ENCODE measurements at places on chromosomes 3 and 15.

DNA sequence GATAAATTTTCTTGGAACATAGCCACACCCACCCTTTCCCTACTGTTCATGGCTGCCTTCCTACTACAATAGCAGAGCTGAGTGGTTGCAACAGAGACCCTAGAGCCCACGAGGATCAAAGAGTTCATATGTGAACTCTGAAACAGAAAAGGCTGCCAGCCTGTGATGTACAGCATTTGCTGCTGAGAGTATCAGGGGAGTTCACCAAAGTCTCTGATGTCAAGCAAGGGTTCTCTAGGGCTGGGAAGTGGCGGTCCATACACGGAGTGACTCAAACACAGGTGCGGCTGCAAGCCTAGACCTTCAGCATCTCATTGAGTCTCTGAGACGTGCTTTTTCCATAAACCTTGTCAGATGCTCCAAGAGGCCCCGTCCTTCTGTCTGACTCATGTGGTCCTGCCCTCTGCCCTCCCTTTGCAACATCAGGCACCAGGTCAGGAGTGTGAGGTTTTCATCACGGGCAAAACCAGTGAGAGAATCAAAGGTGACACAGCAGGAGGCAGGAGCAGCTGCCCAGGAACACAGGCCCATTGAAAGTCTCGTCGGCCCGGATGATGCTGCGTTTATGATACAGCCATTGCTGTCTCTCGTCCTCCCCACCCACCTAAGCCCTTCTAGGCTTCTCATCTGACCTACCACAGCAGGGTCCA lies 42.9 kb downstream of the PCSK6 start:
- DNase-seq: no peak

DNA sequence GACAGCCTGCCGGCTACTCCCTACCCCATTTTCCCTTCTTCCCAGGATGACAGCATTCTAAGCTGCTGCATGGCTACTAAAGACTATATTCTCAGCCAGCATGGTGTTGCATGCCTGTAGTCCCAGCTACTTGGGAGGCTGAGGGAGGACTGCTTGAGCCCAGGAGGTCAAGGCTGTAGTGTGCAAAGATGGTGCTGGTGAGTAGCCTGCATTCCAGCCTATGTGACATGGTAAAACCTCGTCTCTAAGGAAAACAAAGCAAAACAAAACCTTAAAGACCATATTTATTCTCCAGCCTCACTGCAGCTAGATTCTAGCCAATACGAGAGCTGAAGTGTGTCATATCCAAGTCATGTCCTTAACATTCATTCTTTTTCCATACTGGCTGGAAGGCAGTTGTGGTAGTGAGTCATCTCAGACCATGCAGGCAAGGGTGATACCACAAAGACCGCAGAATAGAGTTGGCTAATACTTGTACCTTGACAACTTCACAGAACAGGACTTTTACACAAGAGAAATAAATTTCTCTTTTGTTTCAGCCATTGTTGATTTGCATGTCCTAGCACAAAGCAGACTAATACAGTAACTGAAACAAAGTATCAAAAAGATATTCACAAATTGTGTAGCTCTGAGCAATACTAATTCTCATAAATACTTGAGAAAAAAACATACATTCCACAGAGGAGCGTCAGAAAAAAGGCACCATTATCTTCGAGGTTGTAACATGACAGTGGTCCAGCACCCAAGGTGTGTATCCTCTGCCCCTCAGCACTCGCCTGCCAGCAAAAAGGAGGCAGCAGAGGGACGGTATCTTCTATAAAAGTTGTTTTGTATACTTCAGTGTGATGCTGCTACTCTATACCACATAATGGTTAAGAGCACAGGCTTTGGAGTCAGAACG lies 14.8 kb downstream of the PBRM1 start:
- DNase-seq: no peak

GRCh38 chr15:68278595-68279405 lies 1.3 kb downstream of the FEM1B start:
- no peak for DNase-seq

DNA sequence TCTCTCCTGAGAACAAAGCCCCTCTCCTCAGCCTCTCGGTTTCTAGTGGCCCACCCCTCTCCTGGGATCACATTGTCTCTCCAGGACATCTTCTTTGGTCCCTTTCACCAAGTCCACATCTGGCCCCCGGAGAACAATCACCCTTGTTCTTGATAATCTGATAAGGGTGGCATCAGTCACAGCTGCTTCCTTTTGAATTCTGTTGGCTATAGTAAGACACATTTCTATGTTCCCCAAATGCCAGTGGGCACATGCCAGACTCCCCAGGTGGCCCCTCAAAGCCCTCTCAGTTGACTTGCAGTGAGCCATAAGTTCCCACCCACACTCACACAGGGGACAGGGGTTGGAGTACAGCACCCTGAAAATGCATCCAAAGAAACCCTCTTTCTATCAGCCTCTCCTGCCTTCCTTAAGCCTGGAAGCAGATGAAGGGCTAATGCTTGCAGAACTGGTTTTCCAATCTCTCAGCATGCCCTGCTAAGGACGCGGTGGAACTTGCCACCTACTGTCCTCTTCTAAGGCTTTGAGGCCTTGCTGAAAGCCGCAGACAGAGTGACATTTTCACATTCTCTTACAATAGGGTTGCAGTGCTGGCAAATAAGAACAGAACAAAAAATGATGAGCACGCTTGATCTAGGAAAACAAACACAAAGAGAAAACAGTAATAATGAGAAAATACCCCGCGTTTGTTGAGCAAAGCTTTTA lies 101.3 kb upstream of the SLCO3A1 start:
- no peak for DNase-seq

DNA sequence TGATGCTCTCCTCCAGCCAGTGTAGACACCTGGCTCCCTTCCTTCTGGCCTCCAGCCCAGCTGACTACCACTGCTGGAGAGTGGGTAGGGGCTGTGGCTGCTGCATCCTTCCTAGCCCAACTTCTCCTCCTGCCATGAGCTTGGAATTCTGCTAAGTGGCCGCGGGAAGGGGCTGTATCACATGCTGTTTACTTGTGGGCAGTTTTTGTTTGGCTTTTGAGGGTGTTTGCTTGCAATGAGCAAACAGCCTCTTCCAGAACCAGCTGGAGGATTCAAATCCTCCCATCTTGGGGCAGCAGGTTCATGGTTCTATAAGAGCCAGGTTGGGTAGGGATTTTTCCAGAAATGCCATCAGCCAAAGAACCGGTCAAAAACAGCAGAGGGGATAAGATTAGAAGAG lies 9.0 kb downstream of the GASK1A start:
- no peak for DNase-seq

DNA sequence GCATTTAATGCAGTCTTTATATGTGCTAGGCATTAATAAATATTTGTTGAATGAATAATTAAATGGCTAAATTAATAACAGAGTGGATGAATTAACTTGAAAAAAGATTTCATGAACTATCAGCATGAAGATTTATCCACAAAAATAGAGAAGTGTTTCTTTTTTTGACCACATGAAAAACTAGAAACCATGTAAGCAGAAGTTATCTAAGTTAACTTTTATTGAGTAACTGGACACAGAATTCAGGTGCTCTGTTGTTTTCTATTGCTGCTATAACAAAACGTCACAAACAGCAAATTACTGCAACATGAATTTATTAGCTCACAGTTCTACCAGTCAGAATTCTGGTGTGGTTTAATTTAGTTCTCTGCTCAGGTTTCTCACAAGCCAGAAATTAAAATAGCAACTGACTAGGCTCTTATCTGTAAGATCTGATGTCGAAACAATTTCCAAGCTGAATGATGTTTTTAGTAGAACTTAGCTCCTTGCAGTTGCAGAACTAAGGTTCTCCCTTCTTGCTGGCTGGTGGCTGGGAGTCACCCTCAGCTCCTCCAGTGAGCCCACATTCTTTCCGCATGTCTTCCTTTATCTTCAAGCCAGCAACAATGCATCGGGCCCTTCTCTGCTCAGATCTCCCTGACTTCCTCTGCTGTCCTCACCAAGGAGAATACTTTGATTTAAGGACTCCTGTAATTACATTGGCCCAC lies 810.2 kb upstream of the ALCAM start:
- DNase-seq: no peak

- no peak for DNase-seq
Observed at GRCh38 chr3:45610119-45610518, 15.6 kb downstream of the LIMD1 start.

DNA sequence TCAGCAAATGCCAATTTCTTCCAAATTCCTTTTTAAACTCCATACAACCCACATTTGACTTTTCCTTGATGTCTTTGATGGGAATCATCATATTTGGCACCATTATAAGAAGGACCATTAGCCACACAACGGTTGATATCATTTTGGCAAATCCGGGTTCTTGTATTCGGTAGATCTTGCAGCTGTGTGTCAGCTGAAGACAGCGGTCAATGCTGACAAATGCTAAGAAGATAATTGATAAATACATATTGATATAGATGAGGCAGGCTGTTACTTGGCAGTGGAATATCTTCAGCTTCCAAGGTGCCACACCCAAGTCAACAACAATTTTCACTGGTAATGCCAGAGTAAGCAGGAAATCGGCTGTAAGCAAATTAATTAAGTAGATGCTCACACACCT lies 4.2 kb downstream of the GPR171 start:
- DNase-seq: no peak

GRCh38 chr3:112096176-112096575 lies 10.0 kb downstream of the C3orf52 start:
- no peak for DNase-seq

DNA sequence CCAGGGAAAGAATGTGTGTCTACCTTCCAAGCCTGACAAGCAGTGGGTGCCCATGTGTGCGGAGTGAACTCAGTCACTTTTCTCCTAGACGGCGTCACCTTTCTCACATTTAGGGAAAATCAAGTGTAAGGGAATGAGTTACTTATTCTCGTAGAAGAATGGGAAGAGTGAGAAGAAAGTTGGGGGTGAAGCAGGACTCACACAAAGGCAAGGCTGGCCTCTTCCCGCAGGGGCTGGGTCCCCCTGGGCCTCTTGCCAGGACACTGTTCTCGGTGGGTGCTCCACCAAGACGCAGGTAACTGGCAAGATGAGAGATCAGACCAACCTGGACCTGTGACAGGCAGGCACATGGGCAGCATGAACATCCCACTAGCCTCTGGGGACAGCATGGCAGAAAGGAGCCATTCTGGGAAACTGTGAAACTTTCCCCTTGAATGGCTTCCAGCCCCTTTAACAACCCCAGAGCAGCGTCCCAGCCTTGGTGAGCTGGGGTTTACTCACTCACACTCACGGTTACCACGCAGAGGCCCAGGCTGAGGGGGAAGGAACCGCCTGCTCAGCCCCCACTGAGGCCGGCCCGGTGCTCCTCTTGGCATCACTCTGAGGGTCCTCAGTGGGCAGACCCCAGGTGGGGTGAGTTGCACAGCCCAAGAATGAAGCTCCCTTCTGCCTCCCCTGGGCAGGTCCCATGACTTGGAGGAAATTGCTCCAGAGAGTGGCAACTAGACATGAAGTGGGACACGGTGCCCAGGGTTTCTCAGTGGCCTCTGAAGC lies 15.0 kb upstream of the SRP14 start:
- no peak for DNase-seq
